ENCODE measurements at places on chromosomes 16 and 17. TPM values are rescaled to one million over a fixed set of nuclear protein-coding genes. Genes with fewer than 3 reads are reported as not detected.

DNA sequence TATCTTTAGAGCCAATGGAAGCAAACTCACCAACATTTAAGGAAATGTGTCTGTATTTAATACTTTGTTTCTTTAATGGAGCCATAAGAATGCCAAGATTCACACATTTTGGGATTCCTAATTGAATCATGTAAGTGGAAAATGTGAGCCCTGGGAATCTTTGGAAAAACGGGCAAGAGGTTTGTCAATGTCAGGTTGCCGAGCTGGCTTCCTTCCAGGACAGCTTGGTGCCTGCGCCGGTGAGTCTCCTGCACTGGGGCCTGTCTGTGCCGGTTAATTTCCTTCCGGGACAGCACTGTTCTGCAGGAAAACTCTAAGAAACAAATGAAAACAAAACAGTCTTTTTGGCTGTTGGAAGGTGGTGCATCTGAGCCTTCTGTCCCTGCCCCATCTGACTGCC lies 210.6 kb downstream of the HAPSTR1 start:
- no peak for DNase-seq
- H3K27ac ChIP-seq, result no peak overlapping the region
- H3K4me3 ChIP-seq, result no peak overlapping the region
- no peaks in the 10 kb centered on the region for H3K4me1 ChIP-seq
- H3K27me3 ChIP-seq, result no peaks in the 10 kb centered on the region
- H3K36me3 ChIP-seq, result no peaks in the 10 kb centered on the region

GRCh38 chr17:21263376-21263775 lies 10.2 kb upstream of the NATD1 start:
- no peak overlapping the region for H3K27ac ChIP-seq
- H3K4me1 ChIP-seq, result no peaks in the 10 kb centered on the region
- H3K4me3 ChIP-seq, result no peak overlapping the region
- H3K36me3 ChIP-seq, result no peaks in the 10 kb centered on the region
- DNase-seq, result no peak
- H3K27me3 ChIP-seq, result no peaks in the 10 kb centered on the region

FZD2 gene
- total RNA-seq, result 2.1 TPM

DNA sequence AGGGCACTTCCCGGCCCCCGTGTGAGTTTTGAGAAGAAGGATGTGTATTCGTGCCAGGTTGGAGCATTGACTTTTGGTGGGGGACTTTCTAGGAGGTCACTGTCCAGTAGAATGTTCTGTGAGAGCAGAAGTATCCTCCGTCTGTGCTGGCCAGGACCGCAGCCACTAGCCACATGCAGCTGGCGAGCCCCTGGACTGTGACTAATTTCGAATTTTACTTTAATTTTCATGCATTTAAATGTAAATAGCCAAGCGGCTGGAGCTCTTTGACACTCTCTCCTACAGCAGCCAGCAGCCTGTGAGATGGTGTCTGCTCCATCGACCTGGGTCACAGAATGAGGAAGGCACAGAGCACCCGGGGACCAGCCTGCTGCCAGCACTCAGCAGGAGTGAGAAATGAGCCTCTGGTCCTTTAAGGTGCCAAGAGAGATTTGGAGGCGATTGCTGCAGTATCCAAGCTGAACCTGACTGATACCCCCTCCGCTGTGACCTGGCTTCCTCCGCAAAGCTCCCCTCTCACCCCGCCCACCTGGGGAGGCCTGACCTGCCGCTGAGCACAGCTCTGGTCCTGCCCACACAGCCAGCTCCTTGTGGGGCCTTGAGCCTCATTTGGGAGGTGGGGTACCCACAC lies 7.8 kb downstream of the ATP2A3 start:
- H3K4me3 ChIP-seq, result no peak overlapping the region
- no peaks in the 10 kb centered on the region for H3K36me3 ChIP-seq
- no peaks in the 10 kb centered on the region for H3K27me3 ChIP-seq
- peaks cover 33% of the 10 kb centered on the region for H3K4me1 ChIP-seq

- H3K4me3 ChIP-seq, result no peak overlapping the region
- H3K27ac ChIP-seq, result no peak overlapping the region
- H3K36me3 ChIP-seq, result no peaks in the 10 kb centered on the region
- no peak for DNase-seq
Observed at GRCh38 chr17:31915456-31916100, 14.1 kb upstream of the UTP6 start.

CX3CL1 gene
- 2.3 TPM for total RNA-seq
